ENCODE measurements at places on chromosomes 6 and 20.

GRCh38 chr6:11744753-11745152 is 33.9 kb downstream of the ADTRP start:
- DNase-seq: no peak

DNA sequence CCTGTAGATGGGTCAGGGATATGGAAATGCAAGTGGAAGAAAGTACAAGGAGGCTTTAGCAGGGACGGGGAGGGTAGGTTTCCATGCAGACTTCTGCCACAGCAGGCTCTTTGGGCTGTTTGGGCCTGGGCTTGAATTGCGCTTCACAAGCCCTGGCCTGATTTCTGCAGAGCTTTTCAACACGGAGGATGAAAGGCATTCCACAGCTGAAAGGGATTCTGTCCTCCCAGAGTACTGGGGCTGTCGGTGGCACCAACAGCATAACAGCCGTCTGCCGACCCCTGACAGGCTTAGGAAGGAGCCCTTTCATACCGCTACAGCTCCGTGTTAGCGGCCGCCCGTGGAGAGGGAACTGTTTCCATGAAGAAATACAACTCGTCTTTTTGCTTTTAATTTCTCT is 22.9 kb upstream of the TBC1D7 start:
- no peak for DNase-seq

GRCh38 chr20:34420146-34420545 is 57.1 kb downstream of the ITCH start:
- DNase-seq: no peak

DNA sequence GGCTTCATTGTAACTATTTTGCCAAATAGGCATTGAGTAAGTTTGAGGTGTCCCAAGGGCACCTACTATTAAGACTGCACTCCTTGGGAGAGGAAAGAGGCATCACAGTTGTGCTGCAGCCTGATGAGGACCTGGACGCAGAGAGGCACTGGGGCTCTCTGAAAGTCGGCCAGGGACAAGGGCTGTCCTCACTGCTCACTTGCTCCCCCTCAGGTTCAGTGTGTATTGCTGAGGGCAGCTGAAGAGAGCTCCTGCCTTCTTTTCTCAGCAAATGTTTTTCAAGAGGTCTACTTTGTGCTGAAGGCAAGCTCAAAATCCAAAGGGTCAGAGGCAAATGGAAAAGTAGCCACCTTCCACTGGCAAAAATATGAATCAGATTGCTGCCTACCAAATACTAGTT is 331.8 kb downstream of the RIMS1 start:
- no peak for DNase-seq

- DNase-seq: no peak
Observed at GRCh38 chr6:92647630-92648029, 771.7 kb downstream of the EPHA7 start.

GRCh38 chr6:63584566-63584965 is 12.3 kb downstream of the LOC128125822 start:
- DNase-seq: no peak

Measured in NCI-H187 (cell line).